ENCODE measurements at places on chromosomes 13 and 19.
A peak's percentile ranks its signal among the peaks of the same experiment; 100 is the strongest.

DNA sequence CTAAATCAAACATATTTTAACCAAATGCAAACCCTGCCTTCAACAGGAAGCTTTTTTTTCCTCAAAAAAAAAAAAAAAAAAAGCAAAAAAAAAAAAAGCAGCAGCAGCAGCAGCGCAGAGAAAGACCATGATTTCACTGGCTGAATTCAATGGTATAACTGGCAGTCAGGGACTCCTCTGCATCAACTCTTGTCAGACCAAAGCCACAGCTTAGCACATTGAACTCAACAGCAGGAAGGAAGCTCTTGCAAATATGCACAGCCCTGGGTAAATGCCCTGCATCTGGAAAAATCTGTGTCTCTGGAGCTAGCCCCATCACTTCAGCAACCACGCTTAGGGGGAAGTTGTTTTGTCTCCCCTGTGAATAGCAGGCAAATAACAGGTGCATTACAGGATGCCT, 17.6 kb upstream of the DHRS12 start:
- no peak for DNase-seq

GRCh38 chr19:41951686-41952172, 7.4 kb downstream of the RABAC1 start:
- DNase-seq: peak; percentile 83

DNA sequence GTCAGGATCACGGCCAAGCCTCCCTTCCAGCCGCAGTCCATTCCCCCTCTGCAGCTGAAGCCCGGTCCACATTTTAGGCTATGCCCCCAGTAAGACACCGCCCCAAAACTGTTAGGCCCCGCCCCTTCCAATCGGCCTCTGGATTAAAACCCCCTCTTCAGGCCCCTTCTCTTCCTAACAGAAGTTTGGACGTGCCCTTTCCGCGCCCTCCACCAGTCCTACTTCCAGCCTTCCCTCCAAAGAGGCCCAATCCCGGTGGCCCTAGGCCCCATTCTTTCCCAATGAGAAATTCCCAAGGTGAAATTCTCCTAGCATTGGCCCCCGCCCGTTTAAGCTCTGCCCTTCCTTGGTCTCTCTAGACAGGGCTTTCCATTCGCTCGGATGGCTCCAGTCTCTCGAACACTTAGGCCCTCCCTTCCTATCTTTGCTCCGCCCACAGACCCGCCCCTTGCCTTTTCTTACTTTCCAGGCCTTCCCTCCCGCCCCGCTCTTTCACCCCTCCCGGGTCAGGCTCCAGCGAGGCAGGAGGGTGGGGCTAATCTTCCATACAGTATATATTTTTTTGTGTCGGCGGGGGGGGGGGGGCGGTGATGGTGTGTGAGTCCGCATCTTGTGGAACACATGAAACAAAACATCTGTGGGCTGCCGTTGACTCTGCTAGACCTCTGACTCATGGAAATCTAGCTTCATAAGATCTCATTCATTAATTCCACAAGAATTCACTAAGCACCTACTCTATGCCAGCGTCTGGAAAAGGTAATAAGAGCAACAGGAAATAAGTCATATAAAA, 13.6 kb downstream of the LTBP4 start:
- DNase-seq: no peak

- no peak for DNase-seq
Measured at GRCh38 chr13:44022196-44022595, 142.5 kb downstream of the LACC1 start.

- DNase-seq: no peak
Measured at GRCh38 chr19:1107661-1108261, 4.0 kb downstream of the GPX4 start.

DNA sequence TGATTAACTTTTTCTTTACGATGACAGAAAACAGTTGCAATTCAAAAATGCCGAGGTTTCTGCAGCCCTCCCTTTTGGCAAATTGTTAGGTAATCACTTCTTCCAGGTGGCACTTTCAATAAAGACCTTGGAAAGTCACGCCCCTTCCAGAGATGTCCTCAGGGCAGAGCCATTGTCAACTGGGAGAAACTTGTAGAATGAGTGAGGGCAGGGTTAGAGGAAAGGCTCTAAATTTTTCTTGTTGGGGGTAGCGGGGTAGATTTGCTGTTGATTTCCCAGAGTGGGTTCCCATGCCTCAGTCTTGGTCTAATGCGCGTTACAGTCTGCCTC, 421.1 kb downstream of the FGF9 start:
- no peak for DNase-seq

DNA sequence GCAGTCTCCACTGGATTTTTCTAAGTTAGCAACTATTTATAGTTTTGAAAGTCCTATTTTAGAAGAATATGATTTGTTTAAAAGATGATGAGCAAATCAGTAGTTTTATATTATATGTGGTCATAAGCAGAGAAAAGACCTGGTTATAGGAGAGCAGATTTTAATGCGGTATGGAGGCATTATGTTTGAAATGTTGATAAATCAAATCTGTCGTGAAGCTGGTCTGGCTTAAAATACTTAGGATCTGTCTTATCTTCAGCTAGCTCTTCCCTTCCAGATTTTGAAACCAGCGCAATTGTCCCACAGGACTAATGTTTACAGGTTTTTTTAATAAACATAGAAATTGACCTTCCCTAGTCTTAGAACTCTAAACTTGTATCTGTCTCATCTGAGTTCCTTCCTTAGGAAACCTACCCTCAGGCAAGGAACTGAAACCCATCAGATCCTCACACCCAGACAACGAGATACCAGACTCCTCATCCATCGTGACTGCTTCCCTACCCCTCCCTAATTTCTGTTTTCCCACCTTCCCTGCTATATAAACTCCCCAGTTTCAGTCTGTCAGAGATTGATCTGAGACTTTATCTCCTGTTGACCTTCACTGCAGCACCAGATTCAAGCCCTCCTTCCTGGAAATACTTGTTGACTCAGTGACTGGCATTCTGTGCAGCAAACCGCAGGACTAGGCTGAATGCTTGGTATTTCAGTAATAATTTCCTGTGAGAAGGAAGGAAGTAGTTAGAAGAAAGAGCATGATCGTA, 37.8 kb upstream of the CXCL17 start:
- DNase-seq: no peak

- no peak for DNase-seq
Measured at GRCh38 chr13:35851356-35851755, 279.8 kb downstream of the DCLK1 start.

- no peak for DNase-seq
Measured at GRCh38 chr19:13637664-13638063, 126.7 kb upstream of the MRI1 start.

DNA sequence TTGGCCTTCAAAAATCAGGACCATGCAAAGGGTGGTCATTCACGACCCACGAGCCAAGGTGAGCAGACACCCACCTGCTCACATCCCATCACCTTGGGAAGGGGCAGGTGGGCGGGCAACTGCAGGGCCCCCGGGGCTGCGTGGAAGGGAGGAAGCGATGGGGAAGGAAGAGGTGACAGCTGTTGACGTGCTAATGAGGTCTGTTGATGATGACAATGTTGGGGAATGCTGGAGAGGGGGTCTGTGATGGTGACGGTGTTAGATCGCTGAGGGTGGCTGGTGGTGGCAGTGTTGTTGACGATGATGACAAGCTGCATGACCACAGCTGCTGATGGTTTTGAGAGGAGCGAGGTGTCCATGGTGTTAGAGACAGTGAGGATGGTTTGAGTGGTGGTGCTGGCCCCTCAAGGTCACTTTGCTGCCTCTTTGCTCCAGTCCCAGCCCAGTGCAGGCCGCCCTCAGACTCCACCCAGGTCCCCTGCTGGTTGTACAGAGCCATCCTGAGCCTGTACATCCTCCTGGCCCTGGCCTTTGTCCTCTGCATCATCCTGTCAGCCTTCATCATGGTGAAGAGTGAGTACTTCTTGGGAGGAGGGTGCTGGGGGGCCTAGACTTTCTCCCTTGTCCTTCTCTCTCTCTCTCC, 900 bp downstream of the MCEMP1 start:
- DNase-seq: no peak

DNA sequence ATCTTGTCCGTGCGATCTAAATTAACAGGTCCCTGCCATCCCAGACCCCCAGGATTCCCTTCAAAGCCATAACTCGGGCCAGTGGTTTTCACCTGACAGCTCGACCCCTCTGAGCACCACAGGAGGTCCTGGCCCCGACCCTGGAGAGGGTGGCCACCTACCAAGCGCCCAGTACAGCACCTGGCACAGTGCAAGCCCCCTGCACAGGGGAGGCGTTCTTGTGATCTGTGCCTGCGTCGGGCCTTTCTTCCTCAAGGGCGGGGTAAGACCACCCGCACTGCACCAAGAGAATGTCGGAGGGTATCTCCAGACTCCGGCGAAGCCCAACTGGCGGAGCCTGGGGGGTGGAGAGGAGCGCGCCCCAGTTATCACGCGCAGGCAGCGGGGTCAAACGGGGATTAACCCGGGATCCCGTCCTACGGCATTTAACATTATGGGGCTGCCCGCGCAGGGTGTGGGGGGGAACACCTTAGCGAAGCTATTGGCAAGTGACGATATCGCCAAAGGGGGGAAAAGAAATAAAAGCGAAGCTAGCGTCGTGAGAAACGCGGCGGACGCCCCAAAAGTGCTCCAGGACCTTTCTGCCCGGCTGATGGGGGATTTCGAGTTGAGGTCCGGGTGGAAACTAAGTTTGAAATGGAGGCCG, 1.3 kb upstream of the HNRNPL start:
- DNase-seq: no peak

DNA sequence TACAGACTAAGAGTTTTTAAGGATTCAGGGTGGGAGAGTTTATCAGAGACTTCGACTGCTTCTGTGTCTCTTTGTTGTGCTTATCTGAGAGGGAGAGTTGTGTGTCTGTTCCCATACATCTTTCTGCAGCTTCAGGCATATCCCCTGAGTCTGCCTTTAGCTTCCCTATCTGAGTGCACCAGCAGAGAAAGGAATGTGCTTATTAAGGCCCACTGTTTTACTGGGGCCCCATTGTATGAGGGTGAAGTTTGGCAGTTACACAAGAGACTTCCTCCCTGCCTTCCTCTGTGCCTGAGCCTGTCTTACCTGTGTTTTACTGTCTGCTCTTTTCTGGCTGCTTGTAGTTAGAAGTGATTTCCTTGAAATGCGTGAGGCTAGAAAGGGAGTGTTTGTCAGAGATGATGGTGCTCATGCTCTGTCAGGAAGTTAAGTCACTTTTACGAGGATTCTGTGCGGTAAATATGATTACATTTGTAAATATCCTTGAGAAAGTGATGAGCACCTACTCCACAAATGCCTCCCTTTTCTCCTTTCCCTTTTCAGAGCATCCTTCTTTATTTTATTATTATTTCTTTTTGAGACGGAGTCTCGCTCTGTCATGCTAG, 1228.9 kb upstream of the MIR17HG start:
- DNase-seq: no peak

DNA sequence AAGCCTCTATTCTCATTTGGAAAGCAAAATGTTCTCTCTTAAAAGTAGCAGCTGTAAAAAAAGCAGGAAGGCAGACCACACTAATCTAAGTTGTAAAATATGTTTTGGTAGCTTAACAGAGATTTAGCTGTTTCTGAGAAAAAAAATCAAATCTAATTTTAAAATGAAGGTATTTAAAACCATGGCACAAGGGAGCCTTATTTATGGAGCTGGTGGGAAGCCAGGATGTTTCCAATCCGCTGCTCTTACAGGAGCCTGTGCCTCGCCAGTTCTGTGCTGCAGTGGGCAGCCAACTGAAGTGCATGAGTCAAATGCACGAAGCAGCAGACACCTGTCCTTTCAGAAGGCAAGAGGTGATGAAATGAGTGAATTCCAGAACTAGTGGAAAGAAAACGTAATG, 28.2 kb downstream of the GPC6 start:
- no peak for DNase-seq

GRCh38 chr19:47661161-47661560, 52.1 kb upstream of the EHD2 start:
- no peak for DNase-seq

DNA sequence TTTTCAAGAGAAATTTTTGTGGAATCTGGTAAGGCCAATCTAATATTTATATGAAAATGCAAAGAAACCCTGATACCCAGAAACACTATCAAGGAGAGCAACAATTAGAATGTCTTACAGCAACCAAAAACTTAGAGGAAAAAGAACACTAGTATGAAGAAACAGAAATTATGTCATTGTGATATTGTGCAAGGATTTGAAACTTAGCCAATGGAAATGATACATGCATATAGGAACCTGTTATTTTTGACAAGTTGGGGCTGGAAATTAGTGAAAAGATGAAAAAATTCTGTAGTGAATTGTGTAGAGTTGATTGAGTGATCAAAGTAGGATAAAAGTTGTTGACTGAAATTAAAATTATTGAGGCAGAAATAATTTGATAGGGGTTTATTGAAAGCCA, 792.6 kb upstream of the SLITRK6 start:
- DNase-seq: no peak

GRCh38 chr19:34673590-34673989, 3.4 kb downstream of the SCGB2B2 start:
- DNase-seq: no peak

GRCh38 chr13:43023289-43023963, at the start of gene DNAJC15:
Gene DNAJC15, plus strand, starts transcription at chr13:43023586. Its CDS starts 41 bp downstream, at chr13:43023627.
- DNase-seq: peak; percentile 84

DNA sequence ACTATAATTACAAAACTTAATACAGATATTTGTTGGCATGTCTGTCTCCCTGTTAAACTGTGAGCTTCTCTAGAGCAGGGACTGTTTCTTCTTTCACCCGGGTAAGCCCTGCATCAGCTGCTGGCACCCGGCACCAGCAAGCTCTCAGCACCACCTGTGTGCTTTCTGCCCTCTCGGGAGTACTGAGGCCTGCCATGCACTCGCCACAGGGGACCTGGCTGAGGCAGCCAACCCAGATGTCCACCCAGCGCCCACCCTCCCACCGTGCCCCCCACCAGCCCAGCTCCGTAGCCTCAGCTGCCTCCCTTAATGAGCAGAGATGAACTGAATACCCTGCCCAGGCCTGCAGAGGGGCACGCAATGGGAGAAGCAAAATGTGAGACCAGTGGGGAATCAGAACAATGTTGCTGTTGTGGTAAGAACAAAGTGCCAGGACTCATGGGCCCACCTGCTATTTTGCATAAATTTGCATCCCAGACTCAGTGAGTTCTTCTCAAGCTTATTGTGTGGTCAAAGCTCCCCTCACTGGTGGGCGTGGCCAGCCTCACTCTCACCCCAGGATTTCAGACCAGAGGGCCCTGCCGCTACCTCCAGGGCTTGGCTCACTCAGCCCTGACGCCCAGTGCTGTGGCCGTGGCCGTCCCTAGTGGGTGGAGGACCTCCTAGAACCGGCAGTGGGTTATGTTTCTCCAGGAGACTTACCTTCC, 14.6 kb upstream of the SERPINE3 start:
- no peak for DNase-seq

DNA sequence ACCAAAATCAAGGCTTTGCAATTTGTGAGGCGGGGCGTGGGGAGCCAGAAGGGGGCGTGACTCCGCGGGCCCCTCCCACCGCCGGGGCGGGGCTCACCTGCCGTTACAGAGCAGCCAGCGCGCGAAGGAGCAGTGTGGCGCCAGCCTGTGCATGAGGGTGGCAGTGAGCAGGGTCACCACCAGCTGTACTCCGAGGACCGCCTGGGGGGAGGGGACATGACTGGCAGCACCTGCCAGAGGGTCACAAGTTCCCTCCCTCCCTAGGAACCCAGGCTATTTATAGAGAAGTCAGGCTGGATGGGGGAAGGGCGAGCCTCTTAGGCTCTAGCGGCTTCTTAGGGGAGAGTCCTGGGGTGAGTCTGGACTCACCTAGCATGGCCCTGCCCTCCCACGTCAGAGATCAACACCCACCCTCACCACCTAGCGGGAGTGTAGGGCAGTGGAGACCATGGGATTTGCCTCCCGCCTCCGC, 3.6 kb downstream of the TMEM161A start:
- no peak for DNase-seq

All from natural killer cell treated with Interleukin-12 subunit alpha and Interleukin-12 subunit beta and Interleukin-15 and Interleukin-18, amount 100 ng/mL, for 72 hours (primary cell).